ENCODE measurements at places on chromosomes 6 and 20.

DNA sequence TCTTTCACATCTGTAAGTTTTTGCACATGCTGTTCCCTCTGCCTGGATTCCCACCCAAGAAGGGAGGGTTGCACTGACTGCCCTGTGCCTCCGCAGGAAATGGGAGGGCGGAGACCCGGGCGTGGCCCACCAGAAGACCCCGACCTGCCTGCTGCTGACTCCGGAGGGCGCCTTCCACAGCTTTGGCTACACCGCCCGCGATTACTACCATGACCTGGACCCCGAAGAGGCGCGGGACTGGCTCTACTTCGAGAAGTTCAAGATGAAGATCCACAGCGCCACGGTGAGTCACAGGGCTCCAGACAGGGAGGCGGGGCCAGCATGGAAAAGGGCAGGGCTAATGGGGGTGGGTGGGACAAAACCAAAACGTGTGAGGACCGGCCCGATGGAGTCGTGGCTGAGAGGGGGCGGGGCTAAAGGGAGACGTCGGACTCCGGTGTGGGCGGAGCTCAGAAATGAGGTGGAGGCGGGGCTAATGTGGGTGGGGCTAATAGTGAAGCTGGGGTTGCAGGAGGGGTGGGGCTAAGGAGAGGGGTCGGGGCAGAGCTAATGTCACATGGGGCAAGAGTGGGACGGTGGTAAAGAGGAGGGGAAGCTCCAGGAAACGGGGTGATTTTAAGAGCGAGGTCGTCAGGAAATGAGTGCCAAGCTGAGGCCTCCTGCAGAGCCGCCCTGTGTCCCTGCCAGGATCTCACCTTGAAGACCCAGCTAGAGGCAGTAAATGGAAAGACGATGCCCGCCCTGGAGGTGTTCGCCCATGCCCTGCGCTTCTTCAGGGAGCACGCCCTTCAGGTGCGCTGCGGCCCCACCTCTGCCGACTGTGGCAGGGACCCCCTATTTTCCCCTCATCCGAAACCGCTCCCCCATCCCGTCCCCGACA is 12.6 kb downstream of the HSPA12B start:
- peak; percentile 80 for DNase-seq

- no peak for DNase-seq
Observed at GRCh38 chr20:47295129-47295813, 61.2 kb downstream of the ZMYND8 start.

- no peak for DNase-seq
Observed at GRCh38 chr20:16419138-16419715, 154.0 kb downstream of the KIF16B start.

DNA sequence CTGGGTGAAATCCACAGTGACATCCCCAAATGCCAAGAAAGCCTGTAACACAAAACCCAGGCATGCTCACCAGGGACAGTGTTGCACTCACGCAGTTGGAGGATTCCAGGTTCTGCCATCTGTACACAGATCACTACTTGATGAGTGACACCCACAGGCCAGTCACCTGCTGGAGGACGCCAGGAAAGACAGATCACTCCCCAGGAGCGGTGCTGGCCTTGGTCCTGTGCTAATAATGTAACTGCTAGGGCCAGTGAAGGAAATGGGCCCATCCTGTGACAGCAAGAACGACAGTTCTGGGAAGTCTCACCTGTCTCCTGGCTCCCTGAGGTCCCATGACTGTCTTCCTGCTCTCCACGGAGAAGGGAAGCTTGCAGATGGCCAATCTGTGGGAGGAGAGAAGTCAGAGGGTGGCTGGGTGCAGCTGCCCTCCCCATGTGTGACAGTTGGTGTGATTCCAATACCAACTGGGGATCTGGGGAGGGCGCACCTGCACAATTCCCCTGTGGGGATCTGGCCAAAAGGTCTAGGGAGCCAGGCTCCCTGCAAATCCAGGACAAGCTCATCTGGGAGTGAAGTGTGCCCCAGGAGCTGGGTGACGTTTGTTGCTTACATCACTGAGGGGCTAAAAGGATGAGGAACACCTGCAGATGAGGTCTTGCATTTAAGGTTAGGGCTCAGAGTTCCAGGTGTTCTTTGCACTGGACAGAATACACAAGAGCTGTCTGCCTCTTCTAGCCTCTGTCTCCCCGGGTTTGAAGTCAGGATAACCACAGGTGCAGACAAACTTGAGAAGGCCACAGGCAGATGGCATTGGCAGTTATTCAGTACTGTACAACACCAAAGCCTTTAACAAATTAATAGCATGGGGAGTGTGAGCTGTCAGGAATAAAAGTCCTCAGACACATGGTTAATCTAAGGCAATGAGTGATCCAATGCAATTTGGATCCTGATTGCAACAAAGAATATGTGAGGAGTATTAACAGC is 10.3 kb downstream of the ZNF337 start:
- no peak for DNase-seq

DNA sequence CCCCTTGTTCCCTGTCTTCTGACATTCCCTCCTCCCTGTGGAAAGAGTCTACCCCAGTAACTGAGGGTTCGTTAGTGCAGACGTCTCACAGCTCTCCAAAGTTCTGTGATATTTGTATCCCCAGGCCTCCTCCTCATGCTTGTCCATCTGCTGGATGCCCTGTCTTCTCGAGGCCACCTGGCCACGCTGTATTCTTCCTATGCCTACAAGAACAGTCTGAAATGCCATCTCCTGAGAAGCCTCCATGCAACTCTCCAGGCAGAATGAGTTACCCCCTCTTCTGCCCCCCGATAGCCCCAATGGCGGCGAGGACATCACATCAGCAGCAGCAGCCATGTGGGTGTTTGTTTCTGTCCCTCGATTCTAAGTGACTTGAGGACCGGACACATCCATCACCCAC is 9.3 kb downstream of the ULBP2 start:
- no peak for DNase-seq

- DNase-seq: no peak
Observed at GRCh38 chr6:14762077-14762476, 483.8 kb upstream of the JARID2 start.

- no peak for DNase-seq
Observed at GRCh38 chr20:33334111-33334510, 51.1 kb downstream of the BPIFB1 start.

DNA sequence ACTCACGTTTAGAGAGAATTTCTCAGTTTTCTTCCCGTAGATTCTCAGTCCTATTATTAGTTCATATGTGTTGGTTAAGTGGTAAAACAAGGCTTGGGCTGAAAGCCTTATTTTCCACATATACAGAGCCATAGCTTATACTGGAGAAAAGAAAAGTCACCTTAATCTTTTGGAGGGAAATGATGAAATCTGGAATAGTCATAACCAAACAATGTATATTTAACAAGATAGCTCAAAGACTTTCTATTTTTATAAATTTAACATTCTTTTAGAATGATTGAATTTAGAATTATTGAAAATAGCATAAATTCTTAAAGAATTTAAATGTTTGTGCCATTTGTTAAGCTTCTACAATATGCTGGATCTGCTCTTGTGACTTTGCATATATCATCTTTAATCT is 85.8 kb downstream of the CDKAL1 start:
- no peak for DNase-seq

GRCh38 chr6:153104220-153104619 is 26.9 kb downstream of the RGS17 start:
- no peak for DNase-seq

- DNase-seq: no peak
Observed at GRCh38 chr6:146795479-146796133, 196.8 kb downstream of the ADGB start.

GRCh38 chr6:152233547-152234320 is 403.4 kb downstream of the SYNE1 start:
- no peak for DNase-seq

DNA sequence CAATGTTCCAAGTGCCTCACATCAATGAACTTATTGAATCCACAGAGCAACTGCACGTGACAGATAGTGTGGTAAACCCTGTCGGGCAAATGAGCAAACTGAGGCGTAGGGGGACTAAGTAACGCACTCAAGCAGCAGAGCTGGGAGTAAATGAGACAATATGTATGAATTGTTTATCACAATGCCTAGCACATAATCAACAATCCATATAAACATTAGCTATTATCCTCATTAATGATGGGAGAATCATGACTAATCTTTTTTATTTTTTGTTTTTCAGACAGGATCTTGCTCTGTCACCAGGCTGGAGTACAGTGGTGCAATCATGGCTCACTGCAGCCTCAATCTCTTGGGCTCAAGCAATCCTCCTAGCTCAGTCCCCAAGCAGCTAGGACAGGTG is 43.9 kb upstream of the B4GALT5 start:
- DNase-seq: no peak

DNA sequence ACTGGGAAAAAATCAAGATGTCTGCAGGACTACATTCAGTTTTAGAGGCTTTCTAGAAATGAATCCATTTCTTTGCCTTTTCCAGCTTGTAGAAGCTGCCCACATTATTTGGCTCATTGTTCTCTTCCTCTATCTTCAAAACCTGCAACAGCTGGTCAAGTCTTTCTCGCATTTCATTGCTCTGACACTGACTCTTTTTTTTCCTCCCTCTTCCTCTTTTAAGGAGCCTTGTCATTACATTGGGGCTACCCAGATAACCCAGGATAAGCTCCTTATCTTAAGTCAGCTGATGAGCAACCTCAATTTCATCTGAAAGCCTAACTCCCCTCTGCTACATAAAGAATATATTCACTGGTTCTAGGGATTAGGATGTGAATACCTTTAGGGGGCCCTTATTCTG is 53.2 kb upstream of the CEP162 start:
- DNase-seq: no peak

- no peak for DNase-seq
Observed at GRCh38 chr6:121647905-121648304, 212.5 kb downstream of the GJA1 start.

DNA sequence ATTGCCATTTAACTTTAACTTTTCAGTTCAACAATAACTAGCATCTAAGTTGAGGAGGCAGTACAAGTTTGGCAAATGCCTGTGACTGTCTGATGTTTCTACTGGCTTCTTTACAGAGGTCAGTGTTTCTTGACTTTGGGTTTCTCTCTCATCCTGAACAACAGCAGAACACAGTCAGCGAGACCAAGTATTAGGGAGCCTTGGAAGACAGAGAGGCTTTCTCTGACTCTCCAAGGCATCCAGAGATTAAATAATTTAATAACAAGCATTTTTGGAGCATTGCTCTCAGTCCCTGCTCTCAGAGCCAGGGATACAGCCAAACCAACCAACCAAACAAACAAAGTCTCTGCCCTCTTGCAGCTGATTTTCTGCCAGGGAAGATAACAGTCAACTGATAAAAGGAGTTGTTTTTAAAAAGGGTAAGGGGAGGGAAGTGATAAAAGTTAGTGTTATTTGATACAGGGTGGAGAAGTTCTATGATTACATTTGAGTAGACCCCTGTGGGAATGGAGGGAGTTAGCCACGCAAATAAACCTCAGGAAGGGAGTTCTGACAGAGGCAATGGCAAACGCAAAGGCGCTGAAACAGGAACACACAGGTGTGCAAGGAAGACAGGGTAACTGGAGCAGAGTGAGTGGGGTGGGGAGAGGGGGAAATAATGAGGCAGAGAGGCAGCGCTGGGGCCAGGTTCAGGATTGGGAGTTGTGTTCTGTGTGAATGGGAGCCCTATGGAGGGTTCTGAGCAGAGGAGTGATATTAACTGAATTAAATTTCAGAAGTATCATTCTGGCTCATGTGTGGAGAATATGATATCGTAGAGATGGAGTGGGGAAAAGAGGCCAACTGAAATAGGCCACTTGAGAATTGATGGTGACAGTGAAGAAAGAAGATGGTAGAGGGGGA is 55.2 kb downstream of the SEL1L2 start:
- DNase-seq: no peak

- no peak for DNase-seq
Observed at GRCh38 chr6:166658115-166658791, 31.2 kb upstream of the RPS6KA2 start.

DNA sequence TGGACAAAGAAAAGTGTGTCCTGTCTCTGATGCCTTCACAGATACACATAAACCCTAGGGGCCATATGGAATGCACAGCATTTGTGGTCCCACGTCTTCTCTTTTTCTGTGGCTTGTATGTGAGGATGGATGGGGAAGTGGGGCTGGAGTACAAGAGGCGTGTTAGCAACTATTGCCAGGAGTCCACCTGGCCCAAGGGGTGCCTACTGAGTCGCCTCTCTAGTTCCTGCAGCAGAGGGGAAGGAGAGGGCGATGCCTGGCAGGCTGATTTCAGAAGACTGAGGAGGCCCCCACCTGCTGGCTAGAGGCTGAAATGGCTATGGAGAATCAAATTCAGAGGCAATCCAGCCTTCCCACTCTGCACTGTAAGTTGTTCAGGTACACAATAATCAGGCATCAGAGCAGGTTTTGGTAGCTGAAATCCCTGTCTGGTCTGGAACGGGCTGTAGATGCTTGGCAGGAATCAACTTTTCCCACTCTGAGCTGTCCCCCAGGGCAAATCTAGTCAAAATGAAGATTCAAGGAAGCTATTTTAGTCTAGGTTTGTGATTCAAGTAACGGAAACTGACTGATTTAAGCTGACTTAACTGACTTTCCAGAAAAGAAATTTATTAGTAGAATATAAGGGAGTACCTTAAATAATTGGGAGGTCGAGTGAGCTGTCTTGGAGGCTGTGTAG is 14.9 kb upstream of the PPARD start:
- DNase-seq: peak; percentile 56

DNA sequence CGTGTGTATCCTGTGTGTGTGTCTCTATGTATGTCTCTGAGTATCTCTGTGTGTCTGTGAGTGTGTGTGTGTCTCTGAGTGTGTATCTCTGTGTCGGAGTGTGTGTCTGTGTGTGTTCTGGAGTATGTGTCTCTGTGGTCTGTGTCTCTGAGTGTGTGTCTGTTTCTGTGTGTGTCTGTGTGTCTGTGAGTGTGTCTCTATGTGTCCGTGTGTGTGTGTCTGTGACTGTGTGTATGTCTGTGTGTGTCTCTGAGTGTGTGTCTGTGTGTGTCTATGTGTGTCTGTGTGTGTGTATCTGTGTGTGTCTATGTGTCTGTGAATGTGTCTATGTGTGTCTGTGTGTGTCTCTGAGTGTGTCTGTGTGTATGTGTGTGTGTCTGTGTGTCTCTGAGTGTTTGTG is 73.4 kb downstream of the SRC start:
- DNase-seq: no peak

DNA sequence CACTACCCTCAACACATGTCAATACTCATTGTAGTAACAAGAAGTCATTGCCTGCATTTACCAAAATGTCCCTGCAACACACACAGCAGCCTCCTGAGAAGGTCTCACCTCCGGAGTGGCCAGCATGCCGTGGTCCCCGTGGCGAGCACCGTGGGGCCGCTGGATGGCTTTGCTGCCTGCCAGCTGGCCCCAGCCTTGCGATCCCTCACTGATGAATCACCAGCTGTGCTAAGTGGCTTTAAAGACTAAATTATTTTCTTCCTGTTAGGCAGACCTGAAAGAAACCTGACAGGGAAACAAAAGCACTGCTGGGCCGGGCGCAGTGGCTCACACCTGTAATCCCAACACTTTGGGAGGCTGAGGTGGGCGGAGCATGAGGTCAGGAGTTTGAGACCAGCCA is 306.7 kb downstream of the CDH4 start:
- DNase-seq: no peak

Data from LoVo (cell line).